Vagina (tissue), 2 donors: ENCODE measurements at places on chromosomes 12 and 14.

GRCh38 chr14:103762541-103762940, 46.9 kb downstream of the ZFYVE21 start:
- DNase-seq, result no peak

GRCh38 chr12:20483776-20484175, 115.4 kb downstream of the PDE3A start:
- DNase-seq, result no peak

DNA sequence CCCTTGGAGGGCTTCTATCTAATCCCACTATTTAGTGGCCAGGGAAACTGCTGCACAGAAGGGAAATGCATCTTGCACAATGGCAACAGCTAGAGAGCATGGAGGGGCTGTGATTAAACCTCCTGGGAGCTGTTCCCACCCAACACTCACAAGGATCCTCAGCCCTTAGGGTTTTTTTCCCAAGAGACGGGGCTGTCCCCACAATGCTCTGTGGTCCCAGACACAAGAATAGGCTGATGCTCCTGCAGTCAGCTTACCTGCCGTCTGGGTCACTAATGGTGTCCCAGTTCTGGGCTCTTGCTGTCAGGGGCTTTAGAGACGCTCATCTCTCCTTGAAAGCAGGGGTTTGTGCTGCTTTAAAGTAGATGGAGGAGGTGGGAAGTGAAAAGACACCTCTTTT, 4.6 kb downstream of the SERPINA1 start:
- no peak for DNase-seq

- DNase-seq, result no peak
These were observed 21.9 kb downstream of the ZFYVE21 start for GRCh38 chr14:103737432-103738045.

DNA sequence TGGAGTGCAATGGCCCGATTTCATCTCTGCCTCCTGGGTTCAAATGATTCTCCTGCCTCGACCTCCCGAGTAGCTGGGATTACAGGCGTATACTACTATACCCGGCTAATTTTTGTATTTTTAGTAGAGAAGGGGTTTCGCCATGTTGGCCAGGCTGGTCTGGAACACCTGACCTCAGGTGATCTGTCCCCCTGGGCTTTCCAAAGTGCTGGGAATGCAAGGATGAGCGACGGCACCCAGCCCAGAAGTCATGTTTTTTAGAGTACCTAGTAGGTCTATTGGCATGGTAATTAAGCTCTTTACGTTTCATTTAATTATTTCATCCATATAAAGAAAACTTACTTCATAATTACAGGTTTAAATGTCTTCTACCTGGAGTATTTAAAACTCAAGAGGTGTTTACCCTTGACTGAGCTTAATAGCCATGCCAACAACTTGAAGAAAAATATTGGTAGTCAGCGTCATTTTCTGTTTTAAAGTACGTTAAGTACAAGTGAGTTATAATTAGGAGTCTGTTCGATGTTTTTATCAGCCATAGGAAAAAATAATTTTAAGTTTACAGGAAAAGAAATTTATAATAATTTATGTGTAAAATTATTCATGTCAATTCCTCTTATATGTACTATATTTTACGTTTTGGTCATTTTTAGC, 4.0 kb downstream of the TMPO start:
- no peak for DNase-seq

GRCh38 chr14:51328064-51328771, 88.2 kb downstream of the TMX1 start:
- no peak for DNase-seq

GRCh38 chr12:1915082-1915968, 3.1 kb downstream of the CACNA2D4 start:
- DNase-seq, result peak; percentile 77

- no peak for DNase-seq
These were observed 44.7 kb upstream of the CHST11 start for GRCh38 chr12:104411826-104412641.

DNA sequence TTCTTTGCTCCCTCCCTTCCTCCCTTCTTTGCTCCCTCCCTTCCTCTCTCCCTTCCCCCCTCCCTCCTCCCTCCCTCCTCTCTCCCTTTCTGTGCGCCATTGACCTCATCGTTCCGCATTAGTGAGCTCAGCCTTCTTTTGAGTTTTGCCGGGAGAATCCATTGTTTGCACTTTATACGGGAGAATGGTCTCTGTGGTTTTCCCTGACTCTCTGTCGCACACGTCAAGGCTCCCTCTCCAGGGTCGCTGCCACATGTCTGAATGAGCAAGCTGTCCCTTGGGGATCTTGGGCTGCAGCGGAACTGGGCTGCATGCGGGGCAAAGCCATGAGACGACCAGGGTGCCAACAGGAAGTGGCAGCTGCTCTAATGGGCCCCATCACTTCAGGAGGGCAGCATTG, 118.5 kb downstream of the GLT1D1 start:
- DNase-seq, result no peak

- no peak for DNase-seq
These were observed 85.4 kb upstream of the CRY1 start for GRCh38 chr12:107178776-107179175.

- DNase-seq, result no peak
These were observed 4.5 kb downstream of the TBX3 start for GRCh38 chr12:114679452-114679875.

GRCh38 chr12:65891987-65892481, 67.8 kb downstream of the HMGA2 start:
- no peak for DNase-seq

DNA sequence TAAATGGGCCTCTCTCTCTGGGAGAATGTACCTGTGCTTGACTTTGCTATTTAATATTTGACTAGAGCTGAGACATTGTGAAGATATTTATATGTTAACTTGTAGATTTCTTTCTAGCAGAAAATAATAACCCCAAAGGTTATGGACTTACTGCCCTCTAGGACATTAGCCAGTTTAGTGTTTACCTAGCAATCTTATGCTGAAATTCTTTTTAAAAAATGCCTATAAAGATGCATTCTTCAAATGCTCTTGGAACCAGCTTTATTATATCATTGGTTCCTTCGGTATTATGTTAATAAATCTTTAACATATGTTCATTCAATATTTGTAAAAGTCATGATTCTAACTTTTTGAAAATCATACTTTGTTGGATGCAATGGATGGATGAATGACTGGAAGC, 28.0 kb downstream of the GPR19 start:
- DNase-seq, result no peak

DNA sequence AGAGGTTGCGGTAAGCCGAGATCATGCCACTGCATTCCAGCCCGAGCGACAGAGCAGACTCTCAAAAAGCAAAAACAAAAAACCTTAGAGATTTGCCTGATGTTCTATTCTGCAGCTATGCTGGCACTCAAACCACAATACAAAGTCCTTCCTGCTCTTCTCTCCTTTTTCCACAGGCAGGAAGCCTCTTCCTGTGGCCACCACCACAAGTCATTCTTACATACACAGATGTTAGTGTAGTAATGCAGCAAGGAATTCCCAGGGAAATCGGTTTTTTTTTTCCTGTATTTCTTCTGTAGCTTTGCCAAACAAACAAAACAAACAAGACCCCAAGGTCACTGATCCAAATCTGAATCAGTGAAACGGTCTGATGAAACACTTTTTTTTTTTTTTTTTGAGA, 104.3 kb downstream of the FIGNL2 start:
- DNase-seq, result no peak

GRCh38 chr12:45402288-45402687, 186.4 kb downstream of the ANO6 start:
- DNase-seq, result no peak

DNA sequence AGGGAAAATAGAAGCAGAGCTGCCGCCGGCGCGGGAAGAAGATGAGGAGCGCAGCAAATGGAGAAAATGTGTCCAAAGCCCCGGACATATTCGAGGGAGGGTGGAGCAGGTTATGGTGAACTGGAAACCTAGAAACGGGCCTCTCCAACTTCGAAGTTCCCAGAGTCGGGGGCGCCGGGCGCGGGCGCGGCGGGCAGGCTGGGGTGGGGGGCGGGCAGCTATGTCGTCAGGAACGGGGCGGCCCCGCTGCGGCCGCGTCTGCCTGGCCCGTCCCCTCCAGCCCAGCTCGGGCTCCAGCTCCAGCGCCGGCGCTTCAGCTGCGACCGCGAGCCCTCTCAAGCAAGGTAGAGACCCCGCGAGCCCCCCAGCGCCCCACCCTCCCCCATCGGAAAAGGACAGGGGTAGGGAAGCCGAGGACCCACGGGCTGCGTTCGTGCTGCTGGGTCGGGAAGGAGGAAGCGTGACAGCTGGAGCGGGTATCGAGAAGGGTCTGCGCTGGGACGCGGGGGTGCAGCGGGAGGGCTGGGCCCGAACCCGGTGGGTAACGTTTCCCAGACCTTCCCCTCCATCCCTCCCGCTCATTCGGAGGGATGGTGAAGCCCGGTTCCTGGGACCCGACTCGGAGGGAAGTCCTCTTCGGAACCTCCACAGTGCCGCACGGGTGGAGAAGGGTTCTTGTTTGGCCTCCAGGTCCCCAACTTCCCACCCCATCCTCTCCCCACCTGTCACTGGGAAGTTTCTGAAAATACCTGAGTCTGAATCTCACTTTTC, 1.0 kb downstream of the DGKA start:
- DNase-seq, result no peak

GRCh38 chr14:41986700-41987099, 380.0 kb downstream of the LRFN5 start:
- no peak for DNase-seq

DNA sequence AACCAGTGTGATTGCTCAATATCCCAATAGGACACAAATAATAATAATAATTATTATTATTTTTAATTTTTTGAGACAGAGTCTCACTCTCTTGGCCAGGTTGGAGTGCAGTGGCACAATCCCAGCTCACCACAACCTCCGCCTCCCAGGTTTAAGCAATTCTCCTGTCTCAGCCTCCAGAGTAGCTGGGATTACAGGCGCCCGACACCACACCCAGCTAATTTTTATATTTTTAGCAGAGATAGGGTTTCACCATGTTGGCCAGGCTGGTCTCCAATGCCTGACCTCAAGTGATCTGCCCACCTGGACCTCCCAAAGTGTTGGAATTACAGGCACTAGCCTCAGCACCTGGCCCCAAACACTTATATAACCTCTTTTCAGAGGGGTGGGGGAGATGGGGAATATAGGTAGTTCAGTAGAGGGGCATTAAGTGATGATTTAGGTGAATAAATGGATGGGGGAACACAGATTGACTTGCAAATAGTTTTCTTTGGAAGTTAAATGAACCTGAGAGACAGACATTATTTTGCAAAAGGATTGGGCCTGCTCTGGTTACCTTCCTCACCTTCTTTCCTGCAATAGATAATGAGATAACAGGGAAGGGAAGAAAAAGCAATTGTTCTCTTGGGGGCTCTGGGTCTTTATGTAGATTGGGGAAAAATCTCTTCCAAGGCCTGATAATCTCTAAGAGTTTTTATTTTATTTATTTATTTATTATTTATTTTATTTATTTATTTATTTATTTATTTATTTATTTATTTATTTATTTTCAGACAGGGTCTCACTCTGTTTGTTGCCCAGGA, 57.7 kb downstream of the RESF1 start:
- DNase-seq, result no peak

- no peak for DNase-seq
These were observed 9.7 kb downstream of the VRK1 start for GRCh38 chr14:96806836-96807235.

- no peak for DNase-seq
These were observed 28.8 kb upstream of the C2CD5 start for GRCh38 chr12:22573181-22573580.

DNA sequence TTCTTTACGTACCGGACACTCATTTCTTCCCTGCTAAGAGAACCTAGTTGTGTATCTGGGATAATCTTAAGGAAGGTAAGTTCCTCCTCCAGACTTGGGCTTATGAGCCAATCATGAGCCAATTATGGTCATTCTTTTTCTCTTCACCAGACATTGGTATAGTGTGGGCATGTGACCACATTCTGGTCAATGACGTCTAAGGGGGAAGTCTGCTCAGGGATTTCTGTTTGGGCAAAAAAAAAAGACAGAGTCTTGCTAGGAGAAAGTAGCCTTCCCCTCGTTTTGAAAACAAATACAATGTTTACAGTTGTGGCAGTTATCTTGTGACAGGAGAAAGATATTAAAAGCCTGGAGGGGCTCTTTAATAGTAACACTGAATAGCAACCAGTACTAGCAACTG, 20.1 kb upstream of the PLXNC1 start:
- no peak for DNase-seq

GRCh38 chr12:119311878-119312277, 22.7 kb upstream of the CCDC60 start:
- DNase-seq, result no peak

DNA sequence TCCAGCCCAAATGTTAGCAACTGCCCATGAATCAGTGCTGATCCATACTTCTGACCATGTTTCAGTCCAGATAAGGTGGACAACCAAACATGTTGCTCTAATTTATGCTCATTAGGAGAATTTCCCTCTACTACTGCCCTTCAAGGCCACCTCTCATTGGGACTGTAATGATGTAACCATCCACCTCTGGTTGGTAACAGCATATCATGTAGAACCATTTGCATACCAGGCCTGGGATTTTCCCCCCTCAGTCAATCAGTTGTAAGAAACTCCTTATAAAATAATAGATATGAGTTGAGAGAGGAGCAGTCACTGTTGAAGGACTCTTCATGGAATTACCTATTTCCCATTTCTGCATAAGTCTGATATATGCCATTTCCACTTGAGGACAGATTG, 17.8 kb upstream of the YAF2 start:
- no peak for DNase-seq

GRCh38 chr12:118220702-118221101, 84.8 kb downstream of the PEBP1 start:
- DNase-seq, result no peak

DNA sequence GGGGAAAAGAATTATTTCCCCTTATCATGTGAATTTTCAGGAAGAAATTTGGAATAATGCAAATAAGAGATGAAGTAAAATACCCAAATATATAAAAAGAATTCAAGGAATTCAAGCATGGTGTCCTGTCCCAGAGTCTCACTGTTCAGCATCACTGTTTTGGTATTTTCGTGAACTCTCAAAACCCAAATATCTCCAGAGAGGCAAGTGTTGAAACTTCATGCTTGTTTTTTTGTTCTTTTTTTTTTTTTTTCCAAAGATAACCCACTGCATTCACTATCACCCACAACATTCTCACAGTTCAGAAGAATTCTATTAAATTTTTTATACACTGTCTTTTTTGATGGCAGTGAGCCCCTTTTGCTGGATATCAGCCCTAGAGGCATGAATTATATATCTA, 354.9 kb downstream of the DIO2 start:
- no peak for DNase-seq

GRCh38 chr14:91123201-91123600, 9.3 kb downstream of the DGLUCY start:
- no peak for DNase-seq

DNA sequence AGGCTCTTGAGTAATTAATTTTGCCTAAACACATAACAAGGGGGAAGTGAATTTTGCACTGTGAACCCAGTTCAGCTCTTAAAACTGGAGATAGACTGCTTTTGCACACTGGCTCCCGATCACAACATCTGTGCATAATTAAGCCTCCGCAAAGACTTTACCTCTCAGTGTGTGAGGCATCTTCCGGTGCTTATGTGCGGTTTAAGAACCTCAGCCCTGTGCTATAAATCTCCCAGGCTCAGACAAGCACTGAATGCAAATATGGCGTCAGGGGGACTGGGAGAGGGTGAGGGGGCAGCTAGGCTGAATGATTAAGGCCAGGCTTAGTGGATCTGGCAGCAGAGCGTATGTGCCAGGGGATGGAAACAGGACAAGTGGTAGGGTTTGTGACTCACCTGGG, 103.3 kb downstream of the ADCK1 start:
- DNase-seq, result no peak
